CD4-positive, alpha-beta T cell treated with Interleukin-17A for 1 hour (primary cell): ENCODE measurements at places on chromosomes 6 and 20.

DNA sequence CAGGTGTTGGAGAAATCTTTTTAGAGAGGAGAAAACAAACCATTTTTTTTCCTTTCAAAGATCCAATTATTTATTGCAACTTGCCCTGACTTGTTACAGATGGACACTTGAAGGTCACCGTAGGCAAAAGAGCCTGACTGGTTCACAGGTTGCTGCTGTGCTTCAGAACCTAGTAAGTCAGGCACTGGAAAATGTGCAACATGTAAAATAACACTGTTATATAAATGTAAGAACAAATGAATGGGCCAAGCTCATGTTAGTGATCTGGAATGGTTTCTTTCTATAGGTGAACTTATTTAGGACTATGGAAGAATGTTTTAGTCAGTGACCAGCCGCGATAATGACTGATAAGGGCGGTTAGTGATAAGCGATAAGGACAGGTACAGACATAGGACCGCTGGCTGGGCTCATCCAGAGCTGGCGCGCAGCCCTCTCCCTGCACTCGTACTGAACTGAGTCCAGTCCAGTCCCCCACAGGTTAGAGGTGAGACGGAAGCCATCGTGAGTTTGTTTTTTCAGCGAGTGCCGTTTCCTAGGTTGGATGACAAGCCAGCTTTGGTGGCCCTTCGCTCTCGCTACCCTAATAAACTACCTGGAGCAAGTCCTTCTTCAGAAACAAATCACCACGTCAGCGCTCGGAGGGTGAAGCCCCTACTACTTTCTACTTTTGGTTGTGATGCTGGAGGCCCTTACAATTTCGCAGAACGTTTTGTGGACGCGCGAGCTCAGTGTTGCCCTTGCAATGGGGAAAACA is 94.4 kb upstream of the PRDM1 start:
- DNase-seq: no peak

DNA sequence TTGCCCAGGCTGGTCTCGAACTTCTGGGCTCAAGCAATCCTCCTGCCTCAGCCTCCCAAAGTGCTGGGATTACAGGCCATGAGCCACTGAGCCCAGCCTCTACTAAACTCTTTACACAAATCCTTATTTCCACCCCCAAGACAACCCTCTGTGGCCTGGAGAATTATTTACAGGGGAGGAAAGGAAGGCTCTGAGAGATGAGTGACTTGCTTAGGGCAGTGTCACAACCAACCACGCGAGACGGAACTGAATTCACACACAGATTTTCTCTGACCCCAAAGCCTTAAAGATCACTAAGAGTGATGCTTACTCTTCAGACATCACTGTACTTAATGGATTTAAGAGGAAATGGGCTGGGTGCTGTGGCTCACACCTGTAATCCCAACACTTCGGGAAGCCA is 86.2 kb downstream of the RIPOR3 start:
- DNase-seq: no peak

DNA sequence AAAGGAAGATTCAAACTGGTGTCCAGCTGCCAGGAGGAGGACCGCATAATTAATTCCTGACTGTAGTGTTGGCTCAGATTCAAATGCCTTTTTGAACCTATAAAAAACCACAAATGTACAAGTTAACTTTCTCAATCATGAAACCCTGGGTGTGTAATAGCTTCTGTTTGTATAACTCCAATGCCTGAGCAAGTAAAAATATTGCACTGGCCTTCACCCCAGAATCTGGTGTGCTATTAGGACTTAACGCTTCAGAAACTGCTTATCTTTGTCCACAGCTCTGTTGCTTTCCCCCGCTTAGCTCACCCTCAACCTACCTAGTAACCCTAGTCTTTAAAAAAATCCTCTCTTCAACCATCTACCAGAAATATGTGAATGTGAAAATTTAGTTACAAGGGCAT is 119.1 kb upstream of the MAP7 start:
- DNase-seq: no peak

GRCh38 chr6:29792123-29793035 is 35.2 kb upstream of the HLA-G start:
- peak; percentile 87 for DNase-seq

GRCh38 chr6:146912730-146913685 is 291.2 kb upstream of the STXBP5 start:
- no peak for DNase-seq

- DNase-seq: no peak
These were observed 27.6 kb upstream of the BMP7 start for GRCh38 chr20:57293995-57294394.

GRCh38 chr6:167756597-167756996 is 70.1 kb upstream of the AFDN start:
- no peak for DNase-seq

DNA sequence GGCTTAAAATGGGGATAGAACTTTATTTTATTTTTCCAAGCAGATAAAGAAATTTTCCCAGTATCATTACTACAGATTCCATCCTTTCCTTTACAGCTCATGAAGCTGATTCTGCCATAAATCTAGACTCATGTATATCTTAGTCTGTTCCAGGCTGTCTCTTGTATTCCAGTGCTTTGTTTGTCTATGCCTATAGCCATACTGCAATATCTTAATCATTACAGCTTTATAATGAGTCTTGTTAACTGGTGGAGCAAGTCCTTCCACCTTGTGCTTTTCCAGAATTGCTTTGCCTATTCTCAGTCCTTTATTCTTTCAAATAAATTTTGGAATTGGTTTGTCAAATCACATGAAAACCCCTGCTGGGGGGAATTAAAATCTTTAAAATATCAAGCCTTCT is 99.2 kb downstream of the MAP3K5 start:
- DNase-seq: no peak

DNA sequence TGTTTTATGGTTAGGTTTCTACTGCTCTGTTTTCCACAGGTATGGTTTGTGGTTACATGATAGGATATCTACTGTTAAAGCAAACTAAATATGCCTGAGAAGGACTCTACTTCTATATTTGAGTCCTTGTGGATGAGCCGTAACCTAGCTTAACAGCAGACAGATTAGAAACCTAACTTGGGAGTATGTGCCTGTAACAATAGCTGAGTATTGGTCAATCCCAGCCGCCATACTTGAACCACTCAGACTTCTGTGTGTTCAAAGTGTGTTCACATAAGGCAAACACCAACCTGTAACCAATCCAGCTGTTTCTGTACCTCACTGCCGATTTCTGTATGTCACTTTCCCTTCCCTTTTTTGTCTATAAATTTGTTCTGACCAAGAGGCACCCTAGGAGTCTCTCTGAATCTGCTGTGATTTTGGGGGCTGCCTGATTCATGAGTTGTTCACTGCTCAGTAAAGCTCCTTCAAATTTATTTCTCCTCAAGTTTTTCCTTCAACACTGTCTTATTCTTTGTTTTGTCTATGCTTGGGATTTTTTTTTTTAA is 37.1 kb downstream of the PHF3 start:
- no peak for DNase-seq

- peak; percentile 75 for DNase-seq
These were observed 55.1 kb downstream of the STAU1 start for GRCh38 chr20:49132995-49133478.

DNA sequence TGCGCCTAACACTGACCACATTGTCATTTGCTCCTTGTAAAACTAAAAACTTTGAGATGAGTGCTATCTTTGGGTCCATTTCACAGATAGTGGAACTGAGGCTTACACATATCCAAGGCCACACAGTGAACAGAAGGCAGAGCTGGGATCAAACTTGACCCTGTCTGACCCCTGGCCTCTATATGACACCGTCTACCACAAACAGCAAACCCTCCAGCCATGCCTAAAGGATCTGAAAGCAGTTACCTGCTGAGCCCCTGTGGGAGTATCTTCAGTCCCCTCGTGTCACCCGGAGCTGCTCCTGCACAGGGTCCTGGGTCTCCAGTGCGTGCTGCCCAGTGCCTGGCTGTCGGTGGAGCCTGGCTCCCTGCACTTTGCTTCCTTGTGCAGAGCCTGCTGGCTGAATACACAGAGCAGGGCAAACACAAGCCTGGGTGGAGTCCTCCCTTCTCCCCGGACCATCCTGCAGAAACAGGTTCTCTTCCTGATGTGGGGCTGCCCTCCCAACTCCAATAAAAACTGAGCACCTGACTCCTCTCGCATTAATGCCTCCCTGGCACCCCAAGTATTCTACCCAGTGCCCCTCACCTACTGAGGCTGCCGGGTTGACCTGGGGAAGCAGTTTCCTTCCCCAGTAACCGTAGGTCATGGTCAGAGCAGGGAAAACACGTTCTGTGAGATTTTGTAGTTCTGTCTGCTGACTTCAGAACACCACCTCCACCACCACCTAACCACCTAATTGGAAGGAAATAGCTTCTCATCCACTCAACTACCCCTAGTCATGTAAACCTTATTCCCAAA is at the start of gene BCAS1:
BCAS1 (minus strand) TSS at position 408 of the 801 bp plus-strand sequence. CDS start 11,876 bp downstream, outside the sequence.
- DNase-seq: no peak

DNA sequence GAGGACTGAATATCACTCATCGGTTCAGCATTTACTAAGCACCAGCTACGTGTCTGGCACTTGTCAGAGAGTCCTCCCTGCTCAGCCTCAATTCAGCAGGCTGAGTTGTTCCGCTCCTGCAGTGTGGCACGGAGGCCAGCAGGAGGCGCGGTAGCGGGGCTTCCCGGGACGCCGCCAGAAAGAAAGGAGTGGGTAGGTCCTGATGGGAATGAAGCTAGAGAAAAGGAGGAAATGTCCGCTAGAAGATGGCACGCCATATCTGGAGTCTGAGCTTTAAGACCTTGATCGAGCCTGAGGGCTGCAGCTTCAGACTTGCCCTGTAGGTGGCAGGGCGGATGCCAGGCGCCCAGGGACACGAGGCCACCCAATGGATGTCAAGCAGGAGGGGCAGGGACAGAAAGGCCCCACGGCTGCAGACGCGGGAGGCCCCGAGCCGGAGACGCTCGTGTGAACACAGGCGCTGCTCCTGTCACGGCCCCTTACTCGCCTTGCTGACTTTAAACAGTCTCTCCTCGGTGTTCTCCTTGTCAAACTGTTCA is 18.7 kb downstream of the SERPINB6 start:
- DNase-seq: peak; percentile 76

DNA sequence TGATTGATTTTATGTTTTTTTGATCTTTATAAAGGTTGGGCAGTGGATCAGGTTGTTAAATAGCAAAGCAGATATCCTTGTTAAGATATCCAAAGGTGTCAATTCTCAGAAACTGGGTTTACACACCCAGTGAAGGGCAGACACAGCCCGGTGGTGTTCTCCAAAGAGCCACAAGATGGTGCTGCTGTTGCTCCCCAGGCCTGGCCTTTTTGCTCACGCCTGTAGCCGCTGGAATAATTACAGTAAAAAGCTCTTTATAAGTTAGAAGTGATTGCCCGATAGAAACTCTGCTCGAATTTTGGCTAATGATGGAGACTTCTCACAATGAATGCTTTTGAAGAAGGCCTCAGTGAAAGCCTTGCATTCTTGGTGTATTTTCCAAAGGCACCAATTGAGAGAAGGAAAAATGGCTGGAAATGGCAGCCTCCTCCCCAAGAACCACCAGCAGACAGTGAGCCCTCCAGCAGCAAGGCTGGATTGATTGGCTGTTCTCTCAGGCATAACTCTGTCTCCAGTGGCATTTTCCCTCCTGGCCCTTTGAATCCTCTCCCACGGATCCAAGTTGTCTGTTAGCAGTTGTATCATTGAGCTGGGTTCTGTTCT is 120.5 kb upstream of the CHD6 start:
- DNase-seq: peak; percentile 17

DNA sequence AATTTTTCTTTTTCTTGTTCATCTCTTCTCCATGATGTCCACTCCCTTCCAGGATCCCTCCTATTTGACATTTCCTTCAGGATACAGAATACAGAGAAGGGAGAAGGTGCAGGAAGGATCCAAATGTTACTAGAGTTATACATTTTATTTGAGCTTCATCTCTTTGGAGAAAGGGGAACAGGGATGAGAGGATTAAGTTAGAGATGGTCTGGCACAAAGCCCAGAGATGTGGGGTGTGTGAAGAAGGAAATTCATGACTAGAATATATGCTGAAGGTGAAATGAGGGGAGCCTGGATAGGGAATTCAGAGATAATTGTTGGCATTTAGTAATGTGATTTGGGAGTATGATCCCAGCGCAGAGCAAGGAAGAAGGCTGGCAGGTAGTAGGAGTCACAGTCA is 22.5 kb upstream of the SRPK1 start:
- DNase-seq: no peak

DNA sequence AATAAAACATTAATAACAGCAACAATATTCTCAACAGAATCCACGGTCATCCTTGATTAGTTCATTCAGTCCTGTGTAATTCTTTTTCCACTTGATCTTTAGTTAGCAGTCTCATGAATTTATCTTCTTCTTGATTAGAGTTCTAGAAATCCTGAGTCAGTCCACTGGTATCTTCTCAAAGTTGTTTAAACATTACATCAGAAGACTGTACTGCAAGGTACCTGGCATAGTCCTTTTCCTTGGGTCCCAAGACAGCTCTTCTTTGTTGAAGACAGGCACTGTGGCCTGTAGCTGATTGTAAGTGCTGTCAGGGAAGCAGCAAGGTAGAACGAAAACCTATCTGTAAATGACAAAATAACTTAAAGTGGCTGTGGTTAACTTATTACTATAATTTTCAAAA is 11.8 kb downstream of the MAP3K4 start:
- DNase-seq: no peak

DNA sequence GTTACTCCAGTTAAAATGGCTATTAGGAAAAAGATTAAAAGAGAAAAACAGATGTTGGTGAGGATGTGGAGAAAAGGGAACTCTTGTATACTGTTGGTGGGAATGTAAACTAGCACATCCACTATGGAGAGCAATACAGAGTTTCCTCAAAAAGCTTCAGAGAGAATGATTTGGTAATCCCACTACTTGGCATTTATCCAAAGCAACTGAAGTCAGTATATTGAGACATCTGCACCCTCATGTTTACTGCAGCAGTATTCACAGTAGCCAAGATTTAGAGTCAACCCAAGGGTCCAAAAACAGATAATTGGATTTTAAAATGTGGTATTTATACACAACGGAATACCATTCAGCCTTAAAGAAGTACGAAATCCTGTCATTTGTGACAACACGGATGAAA is 469.5 kb downstream of the QKI start:
- DNase-seq: no peak

GRCh38 chr20:1820138-1821079 is 74.8 kb upstream of the SIRPA start:
- peak; percentile 29 for DNase-seq

GRCh38 chr20:50646483-50646996 is 44.8 kb downstream of the RIPOR3 start:
- no peak for DNase-seq

GRCh38 chr6:27770724-27771123 is 141.5 kb downstream of the OR2B2 start:
- no peak for DNase-seq

- DNase-seq: no peak
These were observed 260.1 kb upstream of the ARID1B start for GRCh38 chr6:156517088-156517487.

DNA sequence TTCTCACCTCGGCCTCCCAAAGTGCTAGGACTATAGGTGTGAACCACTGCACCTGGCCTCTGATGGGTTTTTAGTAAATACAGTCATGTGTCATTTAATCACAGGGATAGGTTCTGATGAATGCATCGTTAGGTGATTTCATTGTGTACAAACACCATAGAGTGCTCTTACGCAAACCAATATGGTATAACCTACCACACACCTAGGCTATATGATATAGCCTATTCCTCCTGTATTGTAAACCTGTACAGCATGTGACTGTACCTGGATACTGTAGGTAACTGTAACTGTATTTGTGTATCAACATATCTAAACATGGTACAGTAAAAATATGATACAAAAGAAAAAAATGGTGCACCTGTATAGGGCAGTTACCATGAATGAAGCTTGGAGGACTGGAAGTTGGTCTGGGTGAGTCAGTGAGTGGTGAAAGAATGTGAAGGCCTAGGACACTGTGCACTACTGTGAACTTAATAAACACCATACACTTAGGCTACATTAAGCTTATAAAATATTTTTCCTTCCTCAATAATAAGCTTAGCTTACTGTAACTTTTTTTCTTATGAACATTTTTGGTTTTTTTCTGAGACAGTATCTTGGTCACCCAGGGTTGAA is 10.0 kb downstream of the BICRAL start:
- no peak for DNase-seq
